ENCODE measurements at places on chromosomes 1 and 21.

- DNase-seq, result no peak
These were observed 3.3 kb downstream of the POGZ start for GRCh38 chr1:151455966-151456365.

DNA sequence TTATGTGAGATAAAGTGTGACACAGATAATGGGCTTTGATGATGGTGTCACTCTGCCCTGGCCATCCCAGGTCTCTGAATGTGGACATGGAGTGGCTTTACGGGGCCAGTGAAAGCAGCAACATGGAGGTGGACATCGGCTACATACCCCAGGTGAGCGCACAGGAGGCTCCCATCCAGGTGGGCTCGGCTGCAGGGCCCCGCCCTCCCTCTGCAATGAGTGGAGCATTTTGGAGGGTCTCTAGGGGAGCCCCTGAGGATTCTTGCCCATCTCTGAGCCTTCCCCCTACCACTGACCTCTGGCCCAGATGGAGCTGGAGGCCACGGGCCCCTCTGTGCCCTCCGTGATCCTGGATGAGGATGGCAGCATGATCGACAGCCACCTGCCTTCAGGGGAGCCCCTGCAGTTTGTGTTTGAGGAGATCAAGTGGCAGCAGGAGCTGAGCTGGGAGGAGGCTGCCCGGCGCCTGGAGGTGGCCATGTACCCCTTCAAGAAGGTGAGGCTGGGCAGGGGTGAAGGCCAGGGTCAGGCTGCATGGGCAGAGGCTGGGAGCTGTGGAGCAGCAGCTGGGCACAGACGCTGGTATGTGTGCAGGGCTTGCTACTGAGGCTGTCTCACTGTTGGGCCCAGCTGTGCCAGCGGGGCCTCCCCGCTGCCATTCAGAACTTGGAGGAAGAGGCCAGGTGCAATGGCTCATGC lies 8.2 kb upstream of the MTFR1L start:
- no peak for DNase-seq

DNA sequence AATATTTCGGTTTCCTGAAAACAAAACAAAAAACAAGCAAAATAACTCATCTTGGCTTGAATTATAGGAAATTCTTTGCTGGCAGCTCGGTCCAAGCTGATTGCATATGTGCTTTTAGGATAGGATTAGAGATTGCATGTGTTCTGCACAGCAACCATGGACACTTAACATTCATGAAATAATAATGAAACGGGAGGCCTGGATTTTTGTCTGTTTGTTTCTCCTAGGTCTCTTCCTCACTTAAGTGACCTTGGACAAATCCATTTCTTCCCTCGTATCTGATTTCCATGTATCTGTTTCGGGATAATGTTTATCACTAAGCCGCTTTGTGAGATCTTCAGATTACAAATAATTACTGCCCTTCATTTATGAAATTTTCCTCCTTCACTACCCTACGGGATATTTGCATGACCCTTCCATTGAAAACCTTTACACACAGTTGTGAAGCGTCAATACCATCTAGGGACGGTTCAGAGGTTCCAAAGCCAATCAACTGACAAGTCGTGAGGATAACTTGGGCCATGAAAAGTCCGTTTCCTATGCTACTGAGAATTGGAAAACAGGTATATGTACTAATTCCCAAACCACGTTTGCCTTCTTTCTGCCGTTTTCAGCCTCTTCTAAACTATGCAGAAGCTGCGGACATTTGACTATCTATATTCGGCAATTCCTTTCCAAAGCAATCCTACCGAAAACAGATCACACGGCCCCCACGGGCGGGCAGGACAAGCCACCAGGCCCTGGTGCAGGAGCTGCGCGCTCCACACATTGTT lies 1.3 kb upstream of the H3-3A start:
- peak; percentile 5 for DNase-seq

- no peak for DNase-seq
These were observed 25.9 kb downstream of the RGS5 start for GRCh38 chr1:163176797-163177196.

GRCh38 chr1:99331636-99332035 lies 67.3 kb downstream of the PLPPR4 start:
- no peak for DNase-seq

GRCh38 chr1:64946916-64947315 lies 19.4 kb downstream of the JAK1 start:
- DNase-seq, result no peak

DNA sequence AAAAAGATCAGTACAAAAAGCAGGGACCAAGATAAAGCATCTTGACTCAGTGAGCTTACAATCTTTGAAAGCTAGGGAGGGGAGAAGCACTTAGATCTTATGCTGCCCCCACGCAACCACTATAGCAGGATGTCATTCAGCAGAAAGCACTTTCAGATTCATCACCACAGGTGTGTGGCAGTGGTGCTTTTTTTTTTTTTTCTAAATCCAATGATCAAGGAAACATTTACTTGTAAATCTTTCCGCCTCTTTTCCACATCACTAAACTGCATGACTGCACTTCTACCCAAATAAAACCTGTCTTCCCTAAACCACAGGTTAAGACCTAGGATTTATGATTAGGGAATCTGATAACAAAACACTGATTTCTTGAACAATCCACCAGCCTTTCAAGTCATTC lies 154.8 kb downstream of the SLC45A1 start:
- DNase-seq, result no peak

GRCh38 chr1:206446688-206447421 lies 23.4 kb upstream of the IKBKE start:
- no peak for DNase-seq
